ENCODE measurements at places on chromosomes 16 and 17.

- no peak for DNase-seq
Measured at GRCh38 chr17:77869665-77870132, 88.8 kb upstream of the TNRC6C start.

DNA sequence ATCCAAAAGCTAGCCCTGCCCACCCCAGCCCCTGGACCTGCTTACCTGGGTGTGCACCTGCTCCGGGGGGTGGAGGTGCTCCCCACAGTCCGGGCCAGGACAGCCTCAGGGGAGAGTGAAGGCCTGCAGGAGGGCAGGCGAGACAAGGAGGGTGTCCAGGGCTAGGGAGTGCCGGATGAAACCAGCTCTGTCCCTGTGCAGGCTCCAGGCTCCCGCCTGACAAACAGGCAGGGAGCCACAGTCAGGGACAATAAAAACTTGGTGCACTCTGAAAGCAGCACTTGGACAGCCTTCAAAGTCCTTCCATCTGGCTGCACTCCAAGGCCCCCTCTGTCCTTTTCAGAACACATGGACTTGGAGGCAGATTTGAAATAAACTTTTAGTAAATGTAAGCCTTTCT, 3.9 kb downstream of the PAQR4 start:
- DNase-seq: no peak

DNA sequence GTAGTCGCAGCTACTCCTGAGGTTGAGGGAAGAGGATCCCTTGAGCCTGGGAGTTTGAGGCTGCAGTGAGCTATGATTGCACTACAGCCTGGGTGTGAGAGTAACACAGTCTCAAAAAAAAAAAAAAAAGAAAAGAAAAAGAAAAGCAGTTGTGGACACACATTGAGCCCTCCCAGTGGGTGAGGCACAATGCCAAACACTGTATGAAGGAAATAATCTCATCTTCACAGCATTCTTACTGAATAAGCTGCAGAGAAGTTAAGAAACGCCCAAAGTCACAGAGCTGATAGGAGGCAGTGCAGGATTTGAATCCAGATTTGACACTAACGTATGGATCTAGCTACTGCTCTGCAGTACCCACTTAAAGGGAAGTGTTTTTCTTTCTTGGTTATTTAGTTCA, 5.9 kb upstream of the LYZL6 start:
- DNase-seq: no peak

- no peak for DNase-seq
Measured at GRCh38 chr17:22411185-22411784, 719.0 kb downstream of the KCNJ18 start.

DNA sequence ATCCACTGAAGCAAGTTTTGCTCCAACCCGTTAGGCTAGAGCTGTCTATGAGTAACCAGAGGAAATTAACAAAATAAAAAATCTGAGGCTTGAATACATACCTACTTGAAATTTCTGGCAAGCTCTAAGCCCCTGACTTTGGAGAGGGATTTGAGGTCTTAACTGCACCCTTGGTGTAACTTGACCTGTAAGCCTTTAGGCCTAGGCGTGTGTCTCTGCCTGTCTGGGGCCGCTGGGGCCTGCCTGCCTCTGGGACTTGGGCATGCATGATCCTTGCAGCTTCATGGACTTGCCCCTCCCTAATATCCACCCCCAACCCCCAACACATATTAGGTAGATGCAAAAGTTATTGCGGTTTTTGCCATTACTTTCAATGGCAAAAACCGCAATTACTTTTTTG, 3.7 kb upstream of the CDC42EP4 start:
- DNase-seq: no peak

GRCh38 chr16:27426423-27427408, 24.7 kb downstream of the IL21R start:
- peak; percentile 51 for DNase-seq

- no peak for DNase-seq
Measured at GRCh38 chr16:60731329-60732050, 1304.7 kb downstream of the CDH8 start.

DNA sequence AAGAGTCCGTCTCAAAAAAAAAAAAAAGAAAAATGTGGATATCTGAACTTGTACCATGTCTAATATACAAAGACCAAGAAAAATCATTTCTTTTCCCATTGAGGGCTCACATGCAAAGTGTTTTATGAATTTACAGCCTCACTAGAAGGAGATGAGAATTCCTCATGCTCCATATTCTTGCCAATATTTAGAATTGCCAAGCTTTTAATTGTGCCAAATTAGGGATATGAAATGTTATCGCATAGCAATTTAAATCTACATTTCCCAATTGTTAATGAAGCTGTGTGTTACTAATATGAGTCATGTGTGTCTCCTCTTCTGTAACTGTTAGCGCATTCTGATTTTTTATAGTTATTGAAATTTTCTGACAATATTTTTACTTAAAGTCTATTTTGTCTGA, 63.0 kb upstream of the CRYM start:
- no peak for DNase-seq

DNA sequence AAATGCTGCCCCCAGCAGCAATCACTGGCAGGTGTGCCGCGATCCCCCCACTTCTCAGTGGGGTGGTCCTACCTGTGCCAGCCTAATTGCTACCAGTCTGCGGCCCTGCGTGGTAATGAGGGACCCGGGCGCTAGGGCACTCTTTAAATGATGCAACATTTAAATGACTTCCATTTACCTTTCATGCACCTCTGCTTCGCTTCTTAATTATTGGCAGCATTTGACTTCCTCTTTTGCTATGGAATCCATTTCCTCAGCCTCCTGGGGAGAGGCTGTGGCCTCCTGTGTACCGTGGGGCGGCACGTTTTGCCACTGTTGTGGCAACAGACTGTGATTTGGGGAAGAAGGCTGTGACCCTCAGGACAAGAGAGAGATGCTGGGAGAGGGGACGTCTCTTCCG, 86.1 kb downstream of the RPA1 start:
- DNase-seq: no peak

GRCh38 chr16:85978291-85978775, 79.4 kb downstream of the IRF8 start:
- no peak for DNase-seq

DNA sequence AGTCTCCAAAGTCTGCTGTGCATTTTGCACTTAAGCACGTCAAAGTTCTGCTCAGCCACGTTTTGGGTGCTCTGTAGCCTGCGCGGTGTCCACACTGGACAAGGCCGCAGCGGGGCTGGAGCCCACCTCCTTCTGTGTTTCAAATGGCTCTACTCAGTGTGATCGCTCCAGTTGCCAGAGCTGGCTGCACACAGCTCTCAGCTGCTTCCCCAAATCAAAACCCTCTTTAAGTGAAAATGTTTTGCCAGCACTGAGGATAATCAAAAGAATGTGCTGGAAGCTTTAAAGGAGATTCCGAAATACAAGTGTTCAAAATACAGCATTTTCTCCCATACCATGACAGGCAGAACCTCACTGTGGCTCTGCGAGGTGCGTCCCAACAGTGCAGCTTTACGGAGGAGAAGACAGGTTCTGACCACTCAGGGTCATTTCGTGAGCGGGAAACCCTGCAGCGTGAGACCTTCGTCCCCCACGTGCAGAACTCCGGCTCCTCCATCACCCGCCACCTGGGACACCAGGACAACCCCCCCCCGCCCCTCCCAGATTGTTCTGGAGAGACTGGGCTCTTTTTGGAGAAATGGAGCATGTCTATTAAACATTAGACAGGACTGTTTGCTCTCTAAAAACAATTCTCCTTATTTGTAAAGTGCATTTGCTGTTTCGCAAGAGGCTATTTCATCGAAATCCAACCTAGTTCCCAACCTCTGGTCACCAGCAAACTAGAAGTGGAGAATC, 16.6 kb downstream of the TBC1D16 start:
- no peak for DNase-seq

- DNase-seq: no peak
Measured at GRCh38 chr17:45363498-45363897, 46.7 kb upstream of the MAP3K14 start.

- DNase-seq: no peak
Measured at GRCh38 chr16:87570938-87571867, 31.1 kb upstream of the JPH3 start.

Data from activated CD4-positive, CD25-positive, alpha-beta regulatory T cell (primary cell).